ENCODE measurements at places on chromosomes 11 and 22. TPM values are rescaled to one million over a fixed set of nuclear protein-coding genes. Genes with fewer than 3 reads are reported as not detected.

The RFPL1 gene
- not detected for total RNA-seq

- no peak for DNase-seq
Measured at GRCh38 chr22:30889996-30890480, 78.5 kb downstream of the MORC2 start.

The H19 gene
- 0.25 TPM for total RNA-seq

The FAM227A gene
- total RNA-seq = not detected

DNA sequence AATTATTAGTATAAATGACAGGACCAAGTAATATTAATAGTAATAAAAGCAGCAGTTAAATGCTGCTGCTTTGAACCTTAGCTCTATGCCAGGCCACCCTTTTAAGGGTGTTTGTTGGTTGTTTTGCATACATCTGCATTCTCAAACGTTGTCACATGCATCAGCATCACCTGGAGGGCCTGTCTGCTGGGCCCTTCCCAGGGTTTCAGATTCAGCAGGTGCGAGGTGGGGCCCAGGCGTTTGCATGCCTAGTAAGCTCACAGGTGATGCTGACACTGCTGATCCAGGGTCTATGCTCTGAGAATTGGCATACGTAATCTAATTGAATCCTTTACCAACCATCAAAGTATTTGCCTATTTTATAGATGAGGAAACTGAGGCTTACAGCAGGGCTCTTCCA lies 246.5 kb downstream of the CADM1 start:
- DNase-seq = no peak

The APOA5 gene
- not detected for total RNA-seq

DNA sequence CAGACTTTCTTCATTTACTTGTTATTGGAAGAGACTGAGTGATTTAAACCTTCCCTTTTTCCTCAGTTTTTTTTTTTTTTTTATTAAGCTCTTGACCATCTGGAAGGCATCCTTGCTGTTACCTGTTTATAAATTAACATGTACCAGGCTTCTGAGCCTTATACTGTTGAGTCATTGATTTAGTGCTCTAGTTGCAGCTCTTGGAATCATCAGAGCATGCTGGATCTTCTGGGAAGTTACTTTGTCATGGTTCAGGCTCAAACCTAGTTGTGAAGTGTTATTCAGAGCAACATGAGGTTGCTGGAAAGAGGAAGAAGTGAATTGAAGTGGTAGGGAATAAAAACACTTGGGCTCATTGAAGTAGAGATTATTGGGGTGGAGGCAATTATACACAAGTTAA lies 6.3 kb downstream of the ZDHHC5 start:
- DNase-seq = no peak

The C11orf86 gene
- not detected for total RNA-seq

The B3GAT1 gene
- 1.9 TPM for total RNA-seq

DNA sequence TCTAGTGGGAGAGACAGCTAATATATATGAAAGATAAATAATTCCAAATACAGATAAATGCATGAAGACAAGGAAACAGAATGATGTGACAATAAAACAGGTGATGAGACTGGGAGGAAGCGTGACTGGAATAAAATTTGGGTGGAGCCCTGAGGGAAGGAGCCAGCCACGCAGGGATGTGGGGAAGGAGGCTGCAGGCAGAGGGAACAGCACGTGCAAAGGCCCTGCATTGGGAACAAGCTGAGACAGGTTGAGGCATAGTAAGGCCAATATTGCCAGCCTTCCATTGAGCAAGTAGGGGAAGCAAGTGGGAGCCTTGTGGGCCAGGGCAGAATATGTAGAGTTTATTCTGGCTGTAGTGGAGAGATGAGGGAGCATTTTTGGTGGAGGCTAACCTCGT lies 107.5 kb upstream of the CRYBB3 start:
- no peak for DNase-seq

- DNase-seq = no peak
Measured at GRCh38 chr11:11569936-11570491, 51.8 kb downstream of the GALNT18 start.

DNA sequence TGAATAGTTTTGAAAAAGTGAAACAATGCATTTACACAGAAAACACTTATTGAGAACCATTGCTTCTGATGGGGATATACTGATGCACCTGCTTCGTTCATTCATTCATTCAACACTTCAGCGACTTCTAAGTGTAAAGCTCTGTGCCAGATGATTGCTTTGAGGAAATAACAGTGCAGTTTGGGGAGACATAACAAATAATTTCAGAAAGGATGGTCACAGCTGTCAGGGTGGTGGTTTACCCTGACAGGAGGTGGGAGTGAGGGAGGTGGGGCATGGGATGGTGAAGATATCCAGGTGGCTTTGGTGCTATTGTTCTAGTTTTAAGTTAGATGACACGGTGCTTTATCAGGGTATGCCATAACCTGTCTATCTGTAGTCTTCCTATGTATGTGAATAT lies 344.1 kb downstream of the LARGE1 start:
- no peak for DNase-seq

DNA sequence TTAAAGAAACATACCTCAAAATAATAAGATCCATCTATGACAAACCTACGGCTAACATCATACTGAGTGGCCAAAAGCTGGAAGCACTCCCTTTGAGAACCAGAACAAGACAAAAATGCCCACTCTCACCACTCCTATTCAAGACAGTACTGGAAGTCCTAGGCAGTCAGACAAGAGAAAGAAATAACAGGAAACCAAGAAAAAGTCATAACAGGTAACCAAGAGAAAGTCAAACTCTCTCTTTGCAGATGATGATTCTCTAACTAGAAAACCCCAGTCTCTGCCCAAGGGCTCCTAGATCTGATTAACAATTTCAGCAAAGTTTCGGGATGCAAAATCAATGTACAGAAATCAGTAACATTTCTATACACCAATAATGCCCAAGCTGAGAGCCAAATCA lies 35.6 kb downstream of the TMEM123 start:
- no peak for DNase-seq

The OR5AP2 gene
- total RNA-seq = not detected

GRCh38 chr11:129295746-129296145 lies 79.9 kb upstream of the BARX2 start:
- DNase-seq = no peak

GRCh38 chr11:83549984-83550667 lies 264.0 kb upstream of the CCDC90B start:
- no peak for DNase-seq
